ENCODE measurements at places on chromosomes 2 and 18.
A peak's percentile ranks its signal among the peaks of the same experiment; 100 is the strongest.

- DNase-seq = no peak
These were observed 4.4 kb upstream of the ZEB2 start for GRCh38 chr2:144524118-144525009.

DNA sequence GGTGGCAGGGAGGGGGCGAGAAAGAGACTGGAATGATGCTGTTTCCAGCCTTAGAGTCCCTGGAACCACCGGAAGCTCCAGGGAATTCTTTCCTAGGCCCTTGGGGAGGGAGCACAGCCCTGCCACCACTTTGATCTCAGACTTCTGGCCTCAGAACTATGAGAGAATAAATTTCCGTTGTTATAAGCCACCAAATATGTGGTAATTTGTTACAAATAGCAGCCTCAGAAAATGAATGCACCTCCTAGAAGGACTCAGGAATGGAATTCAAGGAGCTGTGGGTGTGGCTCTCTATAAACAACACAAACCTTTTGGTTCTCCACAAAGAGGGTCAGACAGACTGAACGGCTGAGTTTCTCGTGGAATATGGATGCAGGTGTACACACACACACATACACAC, 144.5 kb downstream of the ACKR3 start:
- peak; percentile 34 for DNase-seq

DNA sequence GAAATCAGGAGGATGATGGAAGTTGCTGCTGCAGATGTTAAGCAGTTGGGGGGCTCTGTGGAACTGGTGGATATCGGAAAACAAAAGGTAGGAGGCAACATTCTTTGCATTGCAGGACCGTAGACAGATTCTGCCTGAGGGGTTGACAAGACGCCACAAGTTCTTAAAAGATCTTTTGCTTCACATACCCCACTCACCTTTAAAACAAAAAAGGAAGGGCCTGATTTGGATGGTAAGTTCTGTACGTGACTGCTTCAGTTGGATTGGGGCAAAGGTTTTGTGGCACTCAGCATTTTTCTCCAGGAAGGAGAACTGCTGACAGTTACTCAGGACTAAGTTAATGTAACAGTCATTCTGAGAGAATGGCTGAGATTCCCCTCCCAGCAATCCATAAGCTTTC, 5.2 kb downstream of the CNDP2 start:
- DNase-seq = no peak

DNA sequence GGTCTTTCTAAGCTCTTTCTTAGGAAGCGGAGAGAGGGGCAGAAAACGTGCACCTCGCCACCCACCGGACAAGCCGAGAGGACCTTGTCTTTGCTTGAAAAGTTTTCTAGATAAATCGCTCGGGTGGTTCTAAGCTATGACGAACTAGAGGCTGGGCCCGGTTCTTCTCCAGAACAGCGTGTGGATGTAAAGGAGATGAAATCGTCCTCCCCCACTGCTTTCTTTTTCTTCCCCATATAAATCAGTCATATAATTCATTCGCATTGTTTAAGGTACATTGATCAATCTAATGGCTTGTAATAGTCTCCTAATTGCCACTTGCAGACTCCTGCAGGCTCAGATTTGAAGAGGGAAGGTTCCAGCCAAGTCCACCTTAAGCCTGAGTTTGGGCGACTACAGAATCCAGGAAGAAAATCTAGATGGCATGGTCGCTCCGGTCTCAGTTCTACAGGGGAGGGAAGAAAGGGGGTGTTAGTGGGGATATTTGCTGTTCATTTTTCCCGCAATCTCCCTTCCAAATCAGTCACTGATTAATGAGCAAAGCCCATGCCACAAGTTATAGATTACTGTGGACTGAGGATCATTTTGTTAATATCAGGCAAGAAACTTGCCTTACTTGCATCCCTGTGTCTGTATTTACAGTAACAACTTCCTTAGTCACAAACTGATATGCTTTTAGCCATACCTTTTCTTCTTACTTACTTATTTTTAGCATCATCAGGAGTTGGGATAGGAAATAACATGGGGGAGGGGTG, 5.6 kb upstream of the SP9 start:
- no peak for DNase-seq

DNA sequence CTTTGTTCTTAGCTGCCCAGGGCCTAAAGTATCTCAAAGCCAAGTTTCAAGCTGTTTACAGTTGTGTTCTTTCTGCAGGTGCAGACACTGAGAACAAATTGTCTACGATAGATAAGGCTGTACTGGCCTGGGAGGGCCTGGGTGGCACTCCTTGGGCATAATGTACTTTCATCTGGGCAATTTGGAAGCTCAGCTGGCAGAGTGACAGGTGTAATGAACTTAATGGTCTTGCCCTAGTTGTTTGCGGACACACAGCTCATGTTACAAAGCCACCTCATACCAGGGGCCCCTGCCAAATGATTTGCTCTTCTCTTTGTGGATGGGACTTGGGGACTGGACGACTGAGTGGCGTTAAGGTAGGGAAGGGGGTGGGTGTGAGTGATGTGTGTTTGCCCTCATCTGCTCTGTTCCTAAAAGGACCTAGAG, 4.3 kb downstream of the LDLRAD4 start:
- DNase-seq = no peak

GRCh38 chr18:13518382-13518781, 208.0 kb downstream of the FAM210A start:
- DNase-seq = no peak

DNA sequence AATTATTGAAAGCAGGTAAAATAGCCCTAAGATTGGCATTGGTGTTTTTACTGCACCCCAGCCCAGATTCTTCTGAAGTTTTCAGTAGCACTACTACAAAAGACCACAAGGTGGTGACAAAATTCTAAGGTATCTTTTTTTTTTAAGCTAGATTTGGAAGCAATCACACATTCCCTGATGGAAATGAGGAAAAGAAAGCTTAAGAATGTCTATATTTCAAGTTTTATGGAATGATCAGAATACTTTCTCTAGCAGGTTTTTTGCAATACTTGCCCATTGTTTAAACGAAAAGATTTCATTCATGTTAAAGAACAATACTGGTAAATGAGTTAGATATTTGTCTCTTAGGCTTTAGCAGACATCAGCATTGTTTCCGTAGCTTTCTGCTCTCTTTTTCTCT, 32.1 kb upstream of the ZNF638 start:
- peak; percentile 48 for DNase-seq

DNA sequence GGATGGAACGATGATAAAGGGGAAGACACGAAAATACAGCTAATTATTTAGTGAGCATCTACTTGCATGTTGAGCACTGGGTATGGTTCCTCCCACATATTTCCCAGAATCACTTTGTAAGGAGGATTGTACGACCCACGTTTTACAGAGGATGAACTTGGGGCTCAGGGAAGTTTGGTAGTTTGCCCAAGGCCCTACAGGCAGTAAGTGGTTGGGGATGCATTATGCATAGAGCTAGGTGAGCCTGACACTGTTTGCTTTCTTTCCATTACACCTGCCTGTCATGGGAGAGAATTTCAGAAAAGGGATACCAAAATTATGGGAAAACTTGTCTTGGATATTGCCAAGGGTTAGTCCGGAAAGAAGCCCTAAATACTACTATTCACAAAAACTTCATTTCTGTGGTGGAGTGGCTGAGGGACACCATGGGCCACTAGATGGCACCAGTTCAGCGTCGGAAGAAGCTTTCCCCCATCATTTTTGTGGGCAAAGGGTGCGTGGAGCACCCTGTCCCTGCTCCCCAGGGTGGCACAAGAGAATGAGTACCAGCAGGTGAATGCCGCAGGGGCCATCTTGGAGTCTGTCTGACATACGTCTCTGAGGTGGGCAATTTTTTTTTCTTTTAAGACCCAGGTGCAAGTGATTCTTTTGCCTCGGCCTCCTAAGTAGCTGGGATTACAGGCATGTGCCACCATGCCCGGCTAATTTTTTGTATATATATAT, 23.5 kb upstream of the C18orf32 start:
- DNase-seq = peak; percentile 50

DNA sequence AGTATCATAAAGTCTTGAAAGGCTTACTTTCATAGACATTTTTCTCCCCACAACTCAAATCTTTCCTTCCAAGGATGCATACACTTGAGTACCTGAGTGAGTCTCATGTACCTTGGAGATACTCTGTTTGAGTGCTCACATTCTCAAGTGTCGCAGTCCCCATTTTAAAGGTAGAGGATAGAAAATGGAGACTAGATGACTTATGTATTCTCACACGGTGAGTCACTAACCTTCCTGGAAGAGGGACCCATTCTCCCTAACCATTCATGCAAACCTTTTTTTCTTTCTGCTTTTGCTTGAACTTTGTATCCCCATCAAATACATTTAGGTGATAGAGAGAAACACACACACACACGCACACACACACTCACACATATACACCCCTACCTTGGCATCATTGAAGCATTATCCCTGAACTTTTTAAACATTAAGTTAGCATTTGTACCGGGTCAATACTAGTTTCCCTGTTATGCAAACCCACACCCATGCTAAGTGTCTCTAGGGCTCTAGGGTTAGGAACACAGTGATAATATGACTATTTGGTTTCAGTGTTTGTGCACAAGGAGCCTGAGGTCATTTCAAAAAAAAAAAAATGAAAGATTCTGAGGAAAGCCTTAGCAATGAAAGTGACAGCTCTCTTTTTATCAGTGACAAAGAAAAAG, 236.2 kb downstream of the IKZF2 start:
- DNase-seq = no peak

DNA sequence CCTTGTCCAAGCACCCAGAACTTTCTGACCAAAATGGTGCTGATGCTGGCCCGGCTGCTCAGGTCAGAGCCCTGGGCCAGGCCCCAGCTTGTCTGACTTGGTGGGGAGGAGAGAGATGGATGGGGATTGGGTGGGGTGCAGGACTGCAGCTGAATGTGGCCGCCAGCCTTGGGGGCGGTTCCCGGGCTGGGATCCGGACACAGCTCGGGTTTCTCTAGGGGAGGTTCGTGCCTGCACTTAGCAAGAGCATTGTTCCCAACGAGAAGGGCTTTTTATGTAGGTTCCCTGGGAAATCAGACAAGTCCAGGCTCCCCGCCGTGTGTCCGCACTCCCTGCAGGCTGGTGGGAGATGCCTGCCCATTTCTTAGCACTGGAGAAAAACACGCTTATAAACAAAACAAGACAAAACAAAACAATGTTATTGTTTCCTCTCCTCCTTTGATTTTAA, 50.5 kb upstream of the HS6ST1 start:
- DNase-seq = peak; percentile 42

DNA sequence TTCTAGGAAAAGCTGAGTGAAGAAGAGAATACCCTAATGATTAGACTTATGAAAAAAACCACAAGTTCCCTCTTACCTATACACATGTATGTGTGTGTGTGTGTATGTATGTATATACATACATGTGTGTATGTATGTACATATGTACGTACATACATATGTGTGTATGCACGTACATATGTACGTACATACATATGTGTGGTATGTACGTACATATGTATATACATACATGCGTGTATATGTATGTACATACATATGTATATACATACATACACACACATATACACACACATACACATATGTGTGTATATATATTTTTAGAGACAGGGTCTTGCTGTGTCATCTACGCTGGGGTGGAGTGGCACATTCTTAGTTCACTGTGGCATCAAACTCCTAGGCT, 53.6 kb downstream of the PRELID3A start:
- DNase-seq = no peak

GRCh38 chr18:40413160-40413559, 1541.9 kb upstream of the PIK3C3 start:
- peak; percentile 12 for DNase-seq

DNA sequence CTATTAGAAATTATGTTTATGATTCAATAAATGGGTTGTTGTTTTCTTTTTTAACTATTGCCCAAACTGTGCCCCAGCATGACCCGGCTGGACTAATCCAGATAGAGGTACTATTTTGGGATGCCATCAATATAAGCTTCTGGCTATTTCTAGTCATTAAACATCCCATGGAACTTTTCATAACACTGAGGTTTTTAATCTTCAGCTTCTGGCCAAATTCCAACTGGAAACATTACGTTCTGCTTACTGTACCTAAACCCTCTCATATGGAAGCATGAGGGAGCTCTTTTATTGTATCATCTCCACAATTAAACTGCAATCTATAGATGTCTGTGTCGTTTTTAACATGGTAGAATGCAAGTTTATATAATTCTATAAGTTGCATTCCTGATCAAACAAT, 674.7 kb downstream of the ARHGAP15 start:
- DNase-seq = no peak

DNA sequence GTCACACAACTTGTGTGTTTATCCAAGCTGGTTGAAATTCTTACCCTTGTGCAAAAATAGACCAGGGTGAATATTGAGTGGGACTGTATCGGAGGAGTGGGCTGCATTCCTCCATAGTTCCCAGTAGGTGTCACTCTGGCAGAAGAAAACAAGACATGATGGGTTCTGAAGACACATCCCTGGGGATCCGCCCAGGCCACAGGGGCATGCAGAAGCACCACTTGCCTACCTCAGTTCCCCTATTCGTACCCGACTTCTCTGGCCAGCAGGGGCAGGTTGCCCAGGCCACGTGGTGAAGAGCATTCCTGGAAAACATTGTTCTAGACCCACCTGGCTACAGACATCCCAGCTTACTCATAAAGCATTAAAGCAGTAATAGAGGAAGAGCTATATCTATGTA, 168.2 kb downstream of the FAM210A start:
- peak; percentile 49 for DNase-seq

GRCh38 chr2:45626387-45627221, 15.5 kb upstream of the SRBD1 start:
- DNase-seq = no peak

- DNase-seq = no peak
These were observed 140.7 kb downstream of the LAMA1 start for GRCh38 chr18:6976935-6977334.

DNA sequence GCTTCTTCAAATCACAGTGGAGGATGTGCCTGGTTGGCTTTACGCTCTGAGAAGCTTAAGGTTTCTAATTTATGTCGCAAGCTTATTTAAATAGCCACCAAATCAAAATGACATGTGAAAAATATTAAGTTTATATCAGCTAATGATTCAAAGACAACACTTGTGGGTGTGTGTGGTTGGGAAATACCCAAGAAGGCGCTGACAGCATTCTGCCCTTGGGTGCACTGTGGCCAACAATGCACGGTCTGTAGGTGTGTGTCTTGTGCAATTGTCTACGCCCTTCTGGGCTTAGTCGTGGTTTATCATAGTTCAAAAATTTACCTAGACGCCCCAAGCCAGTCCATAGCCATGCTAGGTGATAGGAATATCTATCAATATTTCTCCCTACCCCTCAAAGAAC, 60.9 kb downstream of the KCTD1 start:
- DNase-seq = peak; percentile 13

GRCh38 chr2:71000780-71001591, 6.3 kb upstream of the TEX261 start:
- peak; percentile 64 for DNase-seq

- no peak for DNase-seq
These were observed 481.7 kb upstream of the CRIM1 start for GRCh38 chr2:35873921-35874320.

GRCh38 chr2:236743039-236743920, 173.7 kb downstream of the ACKR3 start:
- DNase-seq = peak; percentile 99

- DNase-seq = no peak
These were observed 79.0 kb downstream of the CRACDL start for GRCh38 chr2:98857001-98857400.

DNA sequence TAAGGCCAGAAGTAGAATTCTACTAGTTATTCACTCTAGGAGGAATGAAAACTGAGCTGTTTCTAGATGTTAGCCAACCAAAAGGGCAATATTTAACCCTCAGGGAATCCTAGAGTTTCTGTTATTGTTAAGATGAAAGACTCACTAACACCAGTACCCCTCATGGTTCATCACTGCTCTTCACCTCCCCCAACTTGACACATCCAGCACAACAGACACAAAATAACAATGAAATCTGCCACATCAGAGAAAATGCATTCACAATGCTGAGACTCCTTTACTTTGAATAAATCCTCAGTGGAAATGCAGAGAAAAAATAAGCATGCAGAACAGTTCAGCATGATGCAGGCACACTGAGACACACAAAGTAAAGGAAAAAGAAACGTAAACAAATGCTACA, 111.3 kb downstream of the RIF1 start:
- DNase-seq = no peak
